ENCODE measurements at places on chromosomes 4 and X.
A peak's percentile ranks its signal among the peaks of the same experiment; 100 is the strongest.

- no peak for DNase-seq
Measured at GRCh38 chr4:15455290-15455689, 14.4 kb upstream of the CC2D2A start.

- no peak for DNase-seq
Measured at GRCh38 chr4:10082047-10082446, 34.6 kb downstream of the WDR1 start.

DNA sequence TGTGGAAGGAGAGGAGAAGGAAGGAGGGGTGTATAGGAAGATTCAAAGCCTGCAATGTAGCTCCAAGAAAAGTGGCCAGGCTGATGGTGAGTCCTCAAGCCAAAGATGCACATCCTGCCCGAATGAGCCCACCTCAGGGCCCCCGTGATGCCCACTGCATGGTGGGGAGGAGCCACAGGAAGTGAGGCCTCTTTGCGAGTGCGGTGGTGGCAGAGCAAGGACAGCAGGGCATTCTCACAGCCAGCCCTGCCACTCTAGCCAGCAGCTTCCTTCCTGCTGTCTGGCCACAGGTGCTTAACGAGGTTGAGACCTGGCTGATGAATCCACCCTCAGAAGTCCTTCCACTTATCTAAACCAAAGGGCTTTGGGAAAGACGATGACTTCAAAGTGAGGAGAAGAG is 55.8 kb downstream of the BCOR start:
- no peak for DNase-seq

DNA sequence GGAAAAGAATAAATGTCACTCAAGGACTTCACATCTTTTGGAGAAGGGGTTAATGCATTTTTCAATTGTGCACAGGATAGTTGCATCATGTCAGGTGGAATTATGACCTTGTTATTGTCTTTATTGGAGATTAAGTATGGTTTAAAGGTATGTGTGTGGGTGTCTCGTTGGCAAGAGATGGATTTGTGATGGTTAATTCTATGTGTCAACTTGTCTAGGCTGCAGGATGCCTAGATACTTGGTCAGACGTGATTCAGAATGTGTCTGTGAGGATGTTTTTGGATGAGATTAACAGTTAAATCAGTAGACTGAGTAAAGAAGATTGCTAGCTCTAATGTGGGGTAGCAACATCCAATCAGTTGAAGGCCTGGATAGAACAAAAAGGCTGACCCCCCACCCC is 42.2 kb upstream of the HSD17B10 start:
- DNase-seq, result no peak

- DNase-seq, result no peak
Measured at GRCh38 chr4:66863481-66863880, 681.8 kb downstream of the CENPC start.

- no peak for DNase-seq
Measured at GRCh38 chrX:132165651-132166050, 37.8 kb upstream of the FRMD7 start.

GRCh38 chr4:70544279-70544868 is 26.0 kb downstream of the AMTN start:
- peak; percentile 25 for DNase-seq

DNA sequence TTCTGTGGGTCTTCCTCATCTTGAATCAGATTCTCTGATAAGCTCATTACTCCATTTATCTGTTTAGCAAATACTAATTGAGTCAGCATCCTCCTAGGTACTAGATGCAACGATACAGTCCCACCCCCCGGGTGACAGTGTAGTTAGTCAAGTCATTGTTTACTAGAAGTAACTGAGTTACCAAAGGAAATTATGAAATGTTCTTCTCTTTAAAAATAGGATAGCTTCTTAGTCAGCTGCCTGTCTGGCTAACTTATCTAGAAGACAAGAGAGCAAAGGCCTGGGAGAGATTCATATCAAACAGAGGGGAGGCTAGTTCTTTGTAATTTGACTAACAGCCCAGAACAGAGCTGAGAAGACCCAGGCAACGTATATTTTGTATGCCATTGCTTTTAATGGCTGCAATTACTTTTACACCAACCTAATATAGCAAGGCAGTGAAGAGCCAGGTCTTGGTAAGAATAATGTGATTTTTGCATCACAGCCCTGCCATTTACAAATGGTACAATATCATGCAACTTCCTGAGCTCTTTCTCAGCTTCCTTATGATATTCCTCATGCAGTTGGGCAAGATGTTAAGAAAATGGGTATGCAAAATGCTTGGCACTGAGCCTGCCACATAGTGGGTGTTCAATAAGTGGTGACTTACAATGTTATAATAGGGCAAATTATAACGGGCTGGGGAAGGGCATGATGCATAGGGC is 149.9 kb downstream of the CHIC2 start:
- DNase-seq, result no peak

GRCh38 chr4:82500435-82501153 is 61.2 kb downstream of the TMEM150C start:
- no peak for DNase-seq

DNA sequence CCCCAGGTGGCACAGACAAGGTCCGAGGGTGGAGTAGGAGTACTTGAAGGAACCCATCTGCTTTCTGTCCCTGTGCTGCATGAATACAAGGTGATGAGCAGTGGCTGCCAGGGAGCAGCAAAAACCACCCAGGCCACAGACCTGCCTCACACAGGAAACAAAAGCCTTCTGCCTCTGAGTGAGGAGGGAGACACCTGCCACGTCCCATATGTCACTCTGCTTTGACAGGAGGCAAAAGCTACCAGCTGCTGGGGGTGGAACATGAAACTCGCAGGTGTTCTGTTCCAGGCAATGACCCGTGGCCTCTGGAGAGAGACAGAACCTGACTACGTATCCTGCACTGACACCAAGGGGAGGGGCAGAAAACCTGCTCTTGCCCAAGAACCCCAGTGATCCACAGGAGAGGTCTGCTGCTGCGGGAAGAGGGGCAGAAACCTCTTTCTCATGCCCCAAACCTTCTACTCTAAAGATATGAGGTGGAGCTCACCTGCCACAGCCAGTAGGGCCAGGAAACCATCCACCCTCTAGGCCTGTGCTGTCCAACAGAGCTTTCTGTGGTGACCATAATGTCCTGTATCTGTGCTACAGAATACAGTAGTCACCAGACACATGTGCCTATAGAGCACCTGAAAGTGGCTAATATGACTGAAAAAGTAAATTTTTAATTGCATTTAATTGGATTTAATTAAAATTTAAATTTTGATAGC is 172.9 kb downstream of the PRDM5 start:
- DNase-seq, result no peak

GRCh38 chr4:102717448-102718092 is 43.2 kb downstream of the MANBA start:
- DNase-seq, result peak; percentile 48

- DNase-seq, result peak; percentile 55
Measured at GRCh38 chr4:23945451-23946017, 55.7 kb upstream of the PPARGC1A start.

- no peak for DNase-seq
Measured at GRCh38 chr4:160514126-160514525, 1411.2 kb downstream of the RAPGEF2 start.

GRCh38 chr4:79747252-79747651 is 325.8 kb downstream of the ANTXR2 start:
- no peak for DNase-seq

GRCh38 chr4:175905925-175906324 is 93.9 kb upstream of the GPM6A start:
- DNase-seq, result no peak

DNA sequence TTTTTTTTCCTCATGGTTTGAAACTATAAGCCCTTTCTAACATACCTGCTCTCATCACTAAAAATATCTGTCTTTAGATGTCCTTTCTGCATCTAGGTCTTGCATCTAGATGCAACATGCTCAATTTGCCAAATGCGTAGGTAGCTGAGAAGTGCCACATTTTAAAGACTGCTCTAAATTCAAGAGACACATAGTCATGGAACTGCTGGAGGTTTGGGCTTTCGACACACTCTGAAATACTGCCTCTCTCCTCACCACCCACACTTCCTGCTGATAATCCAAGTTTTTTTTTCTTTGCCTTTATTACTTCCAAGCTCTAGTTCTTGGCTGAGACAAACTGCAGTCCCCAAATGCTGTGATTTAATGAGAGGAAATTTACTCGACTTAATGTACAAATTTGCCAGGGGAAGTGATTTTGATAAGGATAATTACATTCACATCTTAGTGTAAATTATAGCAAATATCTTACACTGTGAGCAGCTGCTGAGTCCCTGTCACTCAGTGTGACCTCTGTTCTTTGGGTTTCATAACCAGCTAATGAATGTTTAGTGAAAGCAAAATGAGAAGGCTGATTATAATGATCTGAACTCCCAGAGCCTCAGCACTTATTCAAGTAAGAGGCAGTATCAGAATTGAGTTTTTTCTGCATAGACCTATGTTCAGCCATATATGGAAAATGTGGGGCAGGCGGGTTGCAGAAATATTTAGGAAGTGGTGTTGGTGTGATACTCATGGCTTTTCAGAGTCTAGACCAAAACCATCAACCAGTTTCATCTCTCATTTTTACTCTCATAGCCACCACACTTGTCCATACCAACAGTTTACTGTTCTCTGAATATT is 31.3 kb downstream of the DRD5 start:
- DNase-seq, result no peak

All from ACHN (cell line).